HCT116 (cell line): ENCODE measurements at places on chromosomes 12 and 14. TPM values are rescaled to one million over a fixed set of nuclear protein-coding genes. Genes with fewer than 3 reads are reported as not detected.

ACOT4 gene
- total RNA-seq, result not detected

ANO4 gene
- 1.7 TPM for total RNA-seq

RAPGEF3 gene
- total RNA-seq, result 1.8 TPM

CCDC60 gene
- total RNA-seq, result not detected

MYL2 gene
- total RNA-seq, result 0.39 TPM

SPSB2 gene
- 10.0 TPM for total RNA-seq

CCDC38 gene
- 0.27 TPM for total RNA-seq

TCL1A gene
- 0.30 TPM for total RNA-seq

RBP5 gene
- total RNA-seq, result 0.22 TPM

PPM1H gene
- 8.0 TPM for total RNA-seq

P2RX2 gene
- total RNA-seq, result not detected

DNA sequence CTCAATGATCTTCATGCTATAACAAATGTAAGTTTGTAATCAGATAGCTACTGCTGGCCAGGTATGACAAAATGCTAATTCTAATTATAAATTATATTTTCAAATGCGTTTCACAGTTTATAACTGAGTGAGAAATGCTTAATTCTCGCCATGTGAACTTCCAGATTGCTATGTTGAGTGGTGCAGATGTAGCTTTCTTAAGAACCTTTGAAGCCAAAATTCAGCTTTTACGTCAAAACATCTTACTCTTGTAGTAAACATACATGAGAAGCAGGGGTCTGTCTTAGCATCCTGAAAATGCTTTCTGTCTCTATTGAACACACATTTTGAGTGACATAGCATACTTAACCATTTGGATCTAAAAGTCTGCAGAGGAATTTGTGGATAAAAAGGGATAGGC, 176.5 kb upstream of the PRICKLE1 start:
- no peak for DNase-seq

- DNase-seq, result no peak
Observed at GRCh38 chr12:17235996-17236395, 630.0 kb upstream of the LMO3 start.

DNA sequence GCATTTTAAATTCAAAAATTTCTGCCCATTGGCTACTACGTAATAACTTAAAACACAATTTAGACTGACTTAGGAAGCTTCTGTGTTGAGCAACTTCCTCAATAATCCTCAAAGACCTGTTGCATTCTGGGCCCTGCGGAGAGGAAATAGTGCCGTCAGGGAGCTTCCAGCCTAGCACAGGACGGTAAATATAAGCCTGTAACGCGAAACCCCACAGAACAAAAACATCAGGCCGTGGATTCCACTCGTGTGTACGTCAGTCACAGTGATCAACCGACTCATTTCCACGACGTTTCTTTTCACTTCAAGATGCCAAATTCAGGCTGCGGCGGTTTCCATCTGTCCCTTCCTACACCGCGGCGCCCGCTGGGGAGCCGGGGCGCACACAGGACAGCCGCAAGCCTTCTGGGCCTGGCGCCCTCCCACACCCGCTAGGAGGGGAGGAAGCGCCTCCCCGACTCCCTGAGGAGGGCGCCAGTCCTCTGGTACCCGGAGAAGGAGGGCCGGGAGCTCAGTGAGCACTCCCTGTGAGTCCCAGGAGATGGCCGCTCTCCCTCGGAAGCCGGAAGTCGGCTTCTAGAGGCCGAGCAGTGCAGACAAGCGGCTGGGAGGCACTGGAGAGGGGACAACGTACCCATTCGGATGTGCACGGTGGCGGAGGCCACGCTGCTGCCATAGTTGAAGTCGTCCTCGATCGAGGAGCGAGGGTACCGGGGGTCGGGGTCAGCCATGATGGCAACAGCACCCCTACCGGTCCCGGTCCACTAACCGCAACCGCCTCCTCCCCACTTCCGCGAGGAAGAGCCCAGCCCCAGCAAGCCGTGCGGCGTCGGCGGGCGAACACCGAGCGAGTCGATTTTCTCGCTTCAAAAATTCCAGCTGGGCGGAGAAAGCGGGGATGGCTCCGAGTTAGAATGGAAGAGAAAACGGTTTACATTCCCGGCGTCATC, at the start of gene TMBIM4:
TMBIM4 (minus strand) TSS at position 776 of the 950 bp plus-strand sequence; CDS start at position 731, 45 bp downstream.
- peak; percentile 91 for DNase-seq

DNA sequence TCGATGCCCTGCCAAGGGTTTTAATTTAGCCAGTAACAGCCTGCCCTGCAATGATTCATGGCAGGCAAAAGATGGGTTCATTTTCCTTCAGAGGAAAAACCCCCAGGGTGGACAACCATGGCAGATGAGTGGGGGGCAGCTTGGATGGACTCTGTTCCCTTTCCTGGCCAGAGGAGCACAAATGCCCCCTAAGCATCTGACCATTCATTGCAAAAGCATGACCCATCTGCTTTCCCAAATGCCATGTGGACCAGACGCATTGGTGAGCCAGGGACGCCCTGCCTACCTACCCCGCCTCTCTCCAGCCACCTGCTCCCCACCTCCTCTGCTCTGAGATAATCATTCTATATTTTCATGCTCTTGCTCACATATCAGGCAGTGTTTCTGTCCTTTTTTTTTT, 281.9 kb downstream of the DPF3 start:
- DNase-seq, result no peak

GRCh38 chr14:62162998-62163589, 400.9 kb downstream of the SNAPC1 start:
- peak; percentile 23 for DNase-seq

GRCh38 chr14:20742132-20742531, 3.6 kb upstream of the EDDM3A start:
- no peak for DNase-seq

GRCh38 chr12:52570511-52570910, 3.1 kb downstream of the KRT74 start:
- DNase-seq, result no peak

- no peak for DNase-seq
Observed at GRCh38 chr12:66137937-66138336, 7.4 kb upstream of the LLPH start.

GRCh38 chr14:23047034-23047634, 5.1 kb downstream of the PSMB11 start:
- DNase-seq, result no peak

GRCh38 chr14:55313480-55313879, 42.3 kb downstream of the FBXO34 start:
- DNase-seq, result no peak

DNA sequence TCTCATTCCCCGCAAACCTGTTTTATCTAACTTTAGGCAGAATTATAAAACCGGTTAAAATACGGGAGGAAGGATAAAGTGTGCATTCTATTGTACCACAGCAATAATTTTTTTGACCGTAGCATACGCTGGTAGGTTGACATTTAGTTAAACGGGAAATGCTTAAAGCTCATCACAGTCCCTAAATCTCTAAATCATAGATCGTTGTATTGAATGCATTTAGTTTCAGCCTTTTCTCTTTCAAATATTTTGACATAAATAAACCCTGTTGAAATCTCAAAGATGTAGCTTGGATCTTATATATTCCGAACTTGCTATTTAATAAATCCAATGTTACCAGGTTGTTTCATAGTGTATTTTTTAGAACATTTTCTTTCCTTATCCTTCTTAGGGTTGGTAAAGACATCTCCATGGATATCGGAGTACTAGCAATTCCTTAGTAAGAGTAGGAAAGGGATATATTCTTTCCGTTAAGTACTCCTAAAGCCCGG, 798 bp downstream of the CLEC2B start:
- no peak for DNase-seq

GRCh38 chr12:6277982-6278438, 32.5 kb upstream of the PLEKHG6 start:
- DNase-seq, result no peak

GRCh38 chr12:50188241-50188781, 21.1 kb upstream of the CERS5 start:
- no peak for DNase-seq

DNA sequence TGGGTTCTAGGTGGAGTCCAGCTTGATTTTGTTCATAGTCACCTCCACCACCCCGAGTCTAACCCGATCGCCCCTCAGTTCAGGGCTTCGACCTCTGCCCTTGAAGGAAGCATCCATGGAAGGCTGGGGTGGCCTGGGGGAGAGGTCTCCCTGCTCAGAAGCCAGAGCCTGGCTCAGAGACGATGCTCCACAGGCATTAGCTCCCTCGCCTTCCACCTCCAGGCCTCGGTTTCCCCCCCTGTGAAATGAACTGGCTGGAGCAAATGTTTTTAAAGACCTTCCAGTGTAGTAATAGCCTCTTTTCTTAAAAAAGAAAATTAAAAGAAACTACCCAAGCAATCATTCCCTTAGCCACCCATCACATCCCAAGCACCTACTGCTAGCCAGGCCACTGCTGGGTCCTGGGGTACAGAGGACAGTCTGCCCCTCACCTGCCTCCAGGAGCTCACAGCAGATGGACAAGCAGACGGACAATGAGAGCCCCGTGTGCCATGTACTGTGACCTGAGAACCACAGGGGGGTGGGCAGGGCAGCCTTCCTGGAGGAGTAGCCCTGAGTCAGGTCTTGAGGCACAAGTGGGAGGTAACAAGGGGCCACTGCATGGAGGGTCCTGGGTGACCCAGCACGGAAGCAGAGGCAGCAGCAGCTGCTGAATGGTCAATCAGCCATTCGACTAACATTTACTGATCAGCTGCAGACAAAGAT, 42.3 kb upstream of the EML1 start:
- no peak for DNase-seq

DNA sequence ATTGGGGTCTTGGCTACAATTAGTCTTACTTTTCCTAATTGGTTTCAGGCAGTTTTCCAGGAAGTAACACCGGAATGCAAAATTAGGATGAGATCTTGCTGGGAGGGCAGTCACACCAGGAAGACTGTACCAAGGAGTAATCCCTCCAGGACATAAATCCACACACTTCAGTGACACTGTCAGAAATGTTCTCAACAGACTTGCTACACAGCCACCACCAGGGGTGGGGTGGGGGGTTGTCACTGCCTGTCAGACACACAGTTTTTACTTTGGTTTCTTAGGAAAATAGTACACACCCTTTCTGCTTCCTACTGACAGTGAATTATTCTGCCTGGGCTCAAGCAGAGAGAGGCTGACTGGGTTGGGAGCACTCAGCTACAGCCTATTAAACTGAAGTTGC, 102.9 kb upstream of the CCDC196 start:
- no peak for DNase-seq

- no peak for DNase-seq
Observed at GRCh38 chr14:23608454-23608853, 27.7 kb upstream of the DHRS2 start.

- no peak for DNase-seq
Observed at GRCh38 chr12:62044450-62045135, 215.6 kb upstream of the USP15 start.

- DNase-seq, result no peak
Observed at GRCh38 chr12:68867606-68868005, 59.6 kb downstream of the MDM2 start.

DNA sequence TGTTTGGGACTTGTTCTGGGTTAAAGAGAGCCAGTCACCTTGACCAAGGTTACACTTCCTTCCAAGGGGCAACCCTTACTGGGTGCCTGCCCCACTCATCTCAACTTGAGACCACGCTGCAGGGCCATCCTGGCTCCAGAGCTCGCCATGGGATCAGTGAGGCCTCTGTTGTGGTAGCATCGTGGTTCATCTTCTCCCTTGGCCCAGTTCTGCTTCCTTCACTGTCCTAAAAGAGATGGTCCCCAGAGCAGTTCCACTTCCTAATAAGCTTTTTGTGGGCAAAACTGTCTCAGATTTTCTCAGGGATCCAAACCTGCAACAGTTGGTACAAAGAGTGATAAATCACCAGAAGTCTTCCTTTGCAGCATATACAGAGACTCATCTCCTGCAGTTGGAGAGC, 165.9 kb upstream of the TMEM260 start:
- DNase-seq, result no peak
